ENCODE measurements at places on chromosomes 7 and 10.

DNA sequence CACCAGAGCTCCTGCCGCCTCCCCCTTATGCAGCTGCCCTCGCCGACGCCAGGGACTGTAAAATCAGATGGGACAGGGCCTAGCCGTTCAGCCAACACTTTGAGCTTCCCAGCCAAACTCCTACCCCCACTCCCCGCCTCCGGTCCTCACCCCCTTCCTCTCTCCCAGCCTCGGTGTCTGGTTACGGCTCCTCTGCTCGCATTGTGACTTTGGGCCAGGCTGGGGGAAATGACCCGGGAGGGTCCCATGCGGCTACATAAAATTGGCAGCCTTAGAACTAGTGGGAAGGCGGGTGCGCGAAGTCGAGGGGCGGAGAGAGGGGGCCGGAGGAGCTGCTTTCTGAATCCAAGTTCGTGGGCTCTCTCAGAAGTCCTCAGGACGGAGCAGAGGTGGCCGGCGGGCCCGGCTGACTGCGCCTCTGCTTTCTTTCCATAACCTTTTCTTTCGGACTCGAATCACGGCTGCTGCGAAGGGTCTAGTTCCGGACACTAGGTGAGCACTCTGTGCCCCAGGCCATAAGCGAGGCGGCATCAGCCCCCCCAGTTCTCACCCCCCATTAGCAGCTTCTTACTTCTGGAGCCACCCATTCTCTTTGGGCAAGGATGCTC lies at the start of gene KAZALD1:
TSS of gene KAZALD1 (plus strand) at position 366 of the 608 bp plus-strand sequence. CDS start 604 bp downstream, outside the sequence.
- no peak for DNase-seq

DNA sequence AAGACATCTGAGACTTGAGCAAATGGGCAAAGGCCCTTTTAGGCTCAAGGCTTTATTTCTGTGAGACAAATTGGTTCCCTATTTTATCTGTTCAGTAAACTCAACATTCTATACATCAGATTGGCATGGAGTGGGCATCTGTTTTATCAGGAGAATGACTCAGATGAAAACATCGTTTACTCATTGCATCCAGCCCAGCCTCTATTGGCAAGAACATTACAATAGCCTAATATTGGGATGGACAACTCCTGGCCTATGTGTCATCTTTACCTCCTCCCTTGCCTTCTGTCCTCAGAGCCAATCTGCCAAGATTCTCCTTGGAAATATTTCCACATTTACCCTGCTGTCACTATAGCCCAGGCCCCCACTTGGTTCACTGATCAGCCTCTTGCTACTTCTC lies 5.5 kb upstream of the BLNK start:
- DNase-seq = no peak

DNA sequence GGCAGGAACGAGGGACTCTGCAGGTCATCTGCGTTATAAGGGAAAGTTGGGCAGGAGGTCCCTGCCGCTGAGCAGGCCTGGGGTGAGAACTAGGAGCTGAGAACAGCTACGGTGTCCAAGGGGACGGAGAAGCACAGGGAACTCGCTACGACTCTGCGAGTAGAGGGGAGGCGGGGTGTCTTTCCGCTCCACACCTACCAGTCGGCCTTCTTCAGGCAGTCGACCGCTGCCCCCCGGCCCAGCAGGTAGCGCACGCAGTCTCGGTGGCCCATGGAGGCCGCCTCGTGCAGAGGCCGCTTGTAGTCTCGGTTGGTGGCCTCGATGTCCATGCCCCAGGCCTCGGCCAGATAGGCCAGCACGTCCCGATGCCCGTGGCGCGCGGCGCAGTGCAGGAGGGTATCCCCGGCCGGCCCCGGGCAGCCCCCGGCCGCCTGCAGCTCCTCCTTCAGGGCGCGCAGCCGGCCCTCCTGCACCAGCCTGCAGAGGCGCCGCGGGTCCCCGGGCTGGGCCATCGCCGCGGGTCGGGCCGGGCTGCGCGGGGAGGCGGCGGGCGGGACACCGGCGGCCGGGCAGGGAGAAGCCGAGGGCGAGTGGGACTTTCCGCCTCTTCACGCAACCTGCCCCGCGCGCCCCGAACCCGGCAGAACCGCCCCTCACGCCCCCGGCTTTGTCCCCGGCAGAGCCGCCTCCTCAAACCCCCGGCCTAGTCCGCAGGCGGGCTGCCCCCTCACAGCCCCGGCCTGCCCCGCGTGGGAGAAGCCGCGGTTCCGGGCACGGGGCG lies 660 bp downstream of the ANKRD16 start:
- peak; percentile 32 for DNase-seq

DNA sequence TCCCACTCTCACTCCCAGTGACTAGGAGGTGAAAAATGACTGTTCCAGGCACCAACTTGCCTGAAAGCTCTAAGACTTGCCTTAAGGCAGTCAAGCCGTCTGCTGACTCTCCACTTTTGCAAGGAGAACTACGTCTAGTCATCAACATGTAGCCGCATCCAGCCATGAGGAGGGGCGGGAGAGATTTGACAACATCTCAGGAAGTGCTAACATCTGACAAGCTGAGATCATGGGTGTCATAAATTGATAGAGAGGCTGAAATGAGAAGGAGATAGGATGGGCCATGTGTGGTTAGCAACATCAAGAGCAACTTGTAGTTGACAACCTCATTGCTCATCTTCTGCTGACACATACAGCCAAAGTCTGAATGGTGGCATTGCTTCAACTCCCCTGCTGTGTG lies 9.0 kb upstream of the TBXAS1 start:
- DNase-seq = no peak

- DNase-seq = no peak
Measured at GRCh38 chr10:61001731-61002122, 57.7 kb upstream of the RHOBTB1 start.

- no peak for DNase-seq
Measured at GRCh38 chr10:98833542-98833941, 386.8 kb upstream of the HPS1 start.

DNA sequence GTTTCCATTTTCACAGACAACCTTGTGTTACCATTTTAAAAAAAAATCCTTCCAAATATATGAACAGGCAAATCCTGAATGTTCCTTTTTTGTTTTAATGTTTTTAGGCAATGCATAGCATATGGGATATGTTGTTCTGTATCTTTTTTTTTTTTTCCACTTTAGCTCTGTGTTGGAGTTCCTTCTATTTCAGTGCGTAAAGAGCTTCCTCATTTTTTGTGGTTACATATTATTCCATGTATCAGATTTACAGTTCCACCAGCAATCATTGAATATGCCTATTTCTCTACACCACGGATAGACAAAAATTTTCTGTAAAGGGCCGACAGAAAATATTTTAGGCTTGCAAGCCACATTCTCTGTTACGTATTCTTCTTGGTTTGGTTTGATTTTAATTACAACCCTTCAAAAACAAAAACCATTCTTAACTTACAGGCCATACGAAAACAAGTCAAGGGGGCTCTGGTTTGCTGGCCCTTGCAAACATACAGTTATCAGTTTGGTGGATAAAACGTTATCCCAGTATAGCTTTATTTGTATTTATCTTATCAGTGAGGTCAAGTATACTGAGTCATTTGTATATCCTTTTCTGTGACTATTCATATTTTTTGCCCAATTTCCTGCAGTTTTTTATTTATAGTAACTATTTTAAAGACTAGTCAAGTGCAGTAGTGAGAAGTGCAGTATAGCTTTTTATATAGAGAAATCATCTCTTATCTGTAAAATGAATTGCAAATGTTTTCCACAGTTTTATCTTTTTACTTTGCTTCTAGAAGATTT lies 55.7 kb downstream of the RALA start:
- DNase-seq = no peak

Measured in activated T-helper 9 cell treated with anti-CD3 and anti-CD28 coated beads, Interleukin-2, amount 50 U/mL, for 16 hours (primary cell).